ENCODE measurements at places on chromosomes 2 and 18.

DNA sequence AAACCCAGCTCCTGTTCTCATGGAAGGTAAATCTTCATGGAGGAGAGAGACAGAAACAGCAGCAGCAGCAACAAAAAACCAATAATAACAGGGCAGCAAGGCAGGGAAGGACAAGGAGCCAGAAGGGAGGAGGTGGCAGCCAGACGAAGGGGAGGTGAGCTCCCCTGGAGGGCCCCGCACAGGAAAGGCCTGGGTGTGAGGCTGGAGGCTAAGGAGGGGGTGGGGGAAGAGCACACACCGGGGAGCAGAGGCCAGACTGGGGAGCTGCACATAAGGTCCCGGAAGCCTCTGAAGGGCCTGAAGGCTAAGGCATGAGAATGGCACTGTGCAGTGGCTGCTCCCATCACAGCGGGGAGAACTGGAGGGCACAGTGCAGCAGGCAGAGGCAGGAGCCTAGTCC, 94.8 kb upstream of the SMAD7 start:
- no peak for DNase-seq

GRCh38 chr18:79591032-79591308, 88.6 kb upstream of the CTDP1 start:
- no peak for DNase-seq

DNA sequence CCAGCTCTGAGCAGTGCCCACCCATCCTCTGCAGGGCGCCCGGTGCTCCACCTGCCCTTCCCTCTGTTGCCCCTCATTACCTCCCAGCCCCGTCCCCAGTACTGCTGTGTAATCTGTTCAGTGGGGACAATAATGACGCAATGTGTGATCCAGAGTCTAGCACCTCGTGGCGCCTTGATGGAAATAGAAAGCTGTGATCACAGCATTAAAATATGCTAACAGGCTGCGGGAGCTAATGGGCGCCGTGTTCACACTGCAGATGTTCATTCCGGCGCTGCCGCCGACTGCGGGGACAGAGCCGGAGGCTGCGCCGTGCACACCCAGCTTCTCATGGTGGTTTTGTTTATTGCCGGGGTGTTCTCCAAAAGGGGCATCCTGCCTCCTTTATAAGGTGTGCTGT, 235.2 kb downstream of the LDLRAD4 start:
- DNase-seq, result no peak

- DNase-seq, result no peak
Measured at GRCh38 chr18:63297687-63298399, 21.7 kb downstream of the BCL2 start.

DNA sequence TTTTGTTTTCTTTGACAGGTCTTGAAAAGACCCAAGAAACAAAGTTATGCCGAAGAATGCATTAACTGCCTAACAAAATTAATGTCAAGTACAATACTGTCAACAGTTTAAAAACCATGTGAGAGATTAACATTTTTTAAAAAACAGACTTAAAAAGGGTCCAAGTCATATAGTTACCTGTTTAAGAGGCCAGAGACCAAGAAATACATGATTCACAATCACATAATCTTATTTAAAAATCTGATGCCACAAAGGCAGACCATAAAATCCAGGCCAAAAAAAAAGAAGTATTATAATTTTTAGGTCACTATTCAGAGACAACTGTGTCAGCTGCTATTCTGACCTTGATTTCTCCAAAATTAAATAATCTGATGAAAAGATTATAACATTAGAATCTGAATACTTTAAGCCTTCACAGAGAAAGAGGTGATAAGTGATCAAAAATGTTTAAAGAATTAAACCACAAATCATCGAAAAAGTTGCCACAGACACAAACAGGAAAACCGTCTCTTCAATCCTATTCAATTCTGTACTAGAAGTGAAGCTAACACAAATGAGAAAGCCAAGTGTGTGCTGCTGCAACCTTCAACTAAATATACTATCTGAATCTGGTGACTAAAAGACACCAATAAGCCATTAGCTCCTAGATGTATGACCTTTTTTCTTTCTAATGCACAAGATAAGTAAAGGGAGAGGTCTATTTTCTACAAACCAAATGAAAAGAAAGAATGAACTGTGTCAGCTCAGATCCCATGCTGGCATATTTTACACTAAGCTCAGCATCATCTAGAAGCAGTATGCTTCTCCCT, 286.0 kb downstream of the ZEB2 start:
- no peak for DNase-seq

DNA sequence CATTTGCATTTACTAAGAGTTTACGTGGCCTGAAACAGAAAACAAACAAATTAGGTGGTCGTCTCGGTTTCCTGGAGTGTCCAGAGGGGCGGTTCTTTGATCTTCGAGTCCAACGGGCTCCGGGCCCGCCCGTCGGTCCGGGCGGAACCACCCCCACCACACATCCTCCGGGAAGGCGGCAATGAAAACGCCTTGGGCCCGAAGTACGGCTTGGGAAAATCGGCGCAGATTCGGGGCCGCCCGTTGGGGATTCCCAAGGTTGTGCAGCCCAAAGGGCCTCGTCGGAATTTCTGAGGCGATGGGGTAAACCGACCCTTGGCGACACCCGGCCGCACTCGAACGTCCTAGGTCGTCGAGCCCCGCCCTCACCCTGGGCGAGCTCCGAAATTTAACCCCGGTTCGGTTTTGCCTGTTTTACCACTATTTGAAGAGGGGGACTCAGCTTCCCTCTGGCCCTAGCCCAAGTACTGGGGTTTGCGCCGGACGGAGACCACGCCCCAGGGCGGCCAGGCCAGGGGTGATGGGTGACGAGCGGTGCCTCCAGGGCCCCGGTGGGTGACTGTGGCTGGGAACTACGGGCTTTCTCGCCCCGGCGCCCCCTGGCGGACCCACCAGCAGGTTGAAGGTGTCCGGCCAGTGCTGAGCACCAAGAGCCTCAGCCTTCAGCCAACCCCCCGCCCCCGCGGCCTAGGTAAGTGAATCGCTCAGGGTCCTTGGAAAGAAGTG, 1.9 kb upstream of the CFAP53 start:
- DNase-seq, result peak; percentile 85

DNA sequence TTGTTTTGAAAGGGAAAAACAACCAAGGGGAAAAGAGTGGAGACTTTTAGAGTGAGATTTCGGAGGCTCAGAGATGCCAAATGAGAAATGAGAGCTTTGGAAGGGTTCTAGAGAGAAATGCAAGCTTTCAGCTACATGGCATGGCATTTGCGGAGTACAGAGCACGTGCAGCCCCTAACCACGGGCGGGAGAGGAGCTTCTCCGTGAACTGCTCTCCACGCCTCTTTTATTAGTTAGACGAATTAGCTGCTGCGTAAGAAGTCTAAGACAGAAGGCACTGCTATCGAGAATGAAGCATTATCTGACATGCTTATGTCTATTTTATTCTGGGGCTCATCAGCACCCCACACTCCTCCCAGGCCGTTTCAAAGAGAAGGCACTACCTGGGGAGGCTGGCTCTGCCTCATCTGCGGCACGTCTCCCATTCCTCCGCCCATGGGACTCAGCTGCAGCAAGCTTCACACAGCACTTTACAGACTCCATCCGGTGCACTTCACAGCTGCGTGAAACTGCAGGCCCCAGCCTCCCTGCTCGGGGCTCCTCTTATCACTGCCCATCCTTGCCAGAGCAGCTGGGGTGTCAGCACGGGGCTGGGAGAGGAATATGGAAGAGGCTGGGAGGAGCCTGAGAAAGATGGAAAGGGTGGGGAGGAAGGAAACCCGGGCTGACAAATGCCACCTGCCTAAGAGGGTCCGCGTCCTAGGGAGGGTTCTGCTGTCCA, 207.3 kb upstream of the APCDD1 start:
- no peak for DNase-seq

GRCh38 chr2:130915149-130915548, 78.4 kb downstream of the ARHGEF4 start:
- no peak for DNase-seq

DNA sequence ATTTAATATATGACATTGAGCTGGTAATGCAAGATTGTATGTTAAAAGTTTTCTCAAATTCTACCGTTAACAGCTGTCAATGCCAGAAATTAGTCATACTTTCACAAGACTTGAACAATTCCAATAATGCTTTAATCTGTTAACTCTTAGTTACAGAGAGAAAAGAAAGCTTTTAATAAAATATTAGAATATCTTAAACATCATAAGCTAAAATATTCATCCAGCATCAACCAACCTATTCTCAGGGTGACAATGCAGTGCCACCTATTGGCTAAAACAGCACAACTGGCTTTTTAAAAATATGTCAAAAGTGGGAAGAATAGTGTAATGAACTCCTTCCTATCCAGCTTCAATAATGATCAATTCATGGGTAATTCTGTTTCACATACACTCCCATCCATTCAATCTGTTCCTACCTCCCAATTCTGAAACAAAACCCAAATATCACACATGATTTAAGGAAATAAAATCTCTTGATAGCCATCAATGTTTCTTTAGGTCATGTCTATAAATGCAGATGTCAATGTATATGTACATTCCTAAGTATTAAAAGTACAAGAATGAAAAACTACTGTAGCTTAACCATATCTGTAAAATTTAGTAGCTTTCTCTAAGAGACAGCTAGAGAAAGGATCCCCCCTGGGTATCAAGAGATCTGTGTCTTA, 79.8 kb upstream of the CCDC141 start:
- peak; percentile 35 for DNase-seq

DNA sequence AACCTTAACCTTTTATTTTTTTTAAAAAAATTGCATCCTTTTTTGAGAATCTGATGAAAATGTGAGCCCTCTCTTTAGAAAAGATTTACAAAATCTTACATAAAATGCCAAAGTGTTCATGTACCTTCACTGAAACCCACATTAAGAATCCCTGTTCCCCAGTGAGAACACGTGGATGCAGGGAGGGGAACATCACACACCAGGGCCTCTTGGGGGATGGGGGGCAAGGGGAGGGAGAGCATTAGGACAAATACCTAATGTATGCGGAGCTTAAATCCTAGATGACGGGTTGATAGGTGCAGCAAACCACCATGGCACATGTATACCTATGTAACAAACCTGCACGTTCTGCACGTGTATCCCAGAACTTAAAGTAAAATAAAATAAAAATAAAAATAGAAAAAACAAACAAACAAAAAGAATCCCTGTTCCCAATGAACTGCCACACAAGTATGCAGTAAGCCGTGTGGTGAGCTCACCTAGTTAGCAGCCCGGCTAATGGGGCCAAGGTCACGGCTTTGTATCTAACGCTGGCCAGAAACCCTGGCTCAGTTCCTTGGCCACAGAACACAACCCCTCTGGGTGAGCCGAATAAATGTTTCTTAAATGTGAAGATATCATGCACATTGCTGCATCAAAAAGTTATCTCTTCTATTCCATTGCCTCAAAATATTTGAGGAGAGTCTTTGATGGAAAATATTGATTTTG, 41.4 kb downstream of the CHST9 start:
- DNase-seq, result no peak

Measured in lung microvascular endothelial cell (primary cell).